ENCODE measurements at places on chromosomes 12 and 14.

GRCh38 chr12:96248136-96248931 is 54.2 kb downstream of the ELK3 start:
- DNase-seq: no peak

GRCh38 chr12:66036317-66036716 is 94.2 kb downstream of the LLPH start:
- peak; percentile 85 for DNase-seq

DNA sequence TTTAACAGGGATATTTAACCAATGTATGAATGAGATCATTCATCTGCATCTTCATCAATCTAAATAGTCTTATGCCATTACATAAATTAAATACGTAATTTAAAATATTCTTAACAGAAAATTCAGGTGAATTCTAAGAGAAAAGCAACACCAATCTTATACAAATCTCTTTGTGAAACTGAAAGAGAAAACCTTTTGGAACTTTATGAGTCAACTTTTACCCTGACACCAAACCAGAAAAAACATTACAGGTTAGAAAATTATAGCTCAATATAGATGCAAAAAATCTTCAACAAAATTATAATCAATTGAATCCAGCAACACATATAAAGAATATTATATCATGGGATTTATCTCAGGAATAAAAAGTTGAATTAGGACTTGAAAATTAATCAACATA is 3.4 kb downstream of the GLIPR1L1 start:
- DNase-seq: no peak

GRCh38 chr12:5588591-5588990 is 156.7 kb downstream of the NTF3 start:
- DNase-seq: no peak

- no peak for DNase-seq
Observed at GRCh38 chr12:89862511-89863445, 154.1 kb upstream of the ATP2B1 start.

DNA sequence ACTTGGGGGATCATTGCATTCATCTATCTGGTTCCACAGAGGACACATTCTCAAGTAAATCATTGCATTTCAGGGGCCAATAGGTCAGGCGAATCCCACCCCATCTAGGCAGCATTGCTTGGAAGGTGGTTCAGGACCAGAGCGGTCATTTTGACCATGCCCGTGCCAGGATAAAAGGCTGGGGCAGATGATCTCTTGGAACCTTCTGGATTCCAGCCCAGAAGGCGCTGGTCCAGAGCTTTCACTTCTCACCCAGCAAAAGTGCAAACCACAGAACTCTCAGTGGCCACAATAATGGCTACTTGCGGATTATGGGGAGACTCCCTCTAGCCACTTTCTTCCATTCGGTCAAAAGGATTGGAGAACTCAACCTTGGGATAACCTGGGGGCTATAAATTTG is 595 bp upstream of the KRT85 start:
- DNase-seq: no peak
